ENCODE measurements at places on chromosomes 5 and 9.

DNA sequence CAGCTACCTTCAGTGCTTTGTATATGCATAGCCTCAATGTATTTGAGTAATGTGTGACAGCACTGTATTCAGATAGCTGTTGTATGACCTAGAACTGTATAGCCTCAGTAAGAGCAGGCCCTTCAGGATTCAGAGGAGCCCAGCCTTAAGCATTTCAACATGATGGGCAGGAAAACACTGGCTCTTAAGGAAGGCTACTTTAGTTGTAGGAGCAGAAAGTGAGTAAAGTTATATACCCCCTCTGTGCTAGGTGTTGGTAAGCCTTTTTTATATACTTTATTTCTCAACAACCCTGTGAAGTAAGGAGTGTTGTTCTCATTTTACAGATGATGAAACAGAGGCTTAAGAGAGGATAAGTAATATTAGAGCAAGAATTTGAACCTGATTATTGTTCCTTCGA is 1.5 kb upstream of the GPR21 start:
- no peak overlapping the region for H3K4me3 ChIP-seq
- no peak for DNase-seq
- H3K4me1 ChIP-seq: peaks cover 3% of the 10 kb centered on the region

DNA sequence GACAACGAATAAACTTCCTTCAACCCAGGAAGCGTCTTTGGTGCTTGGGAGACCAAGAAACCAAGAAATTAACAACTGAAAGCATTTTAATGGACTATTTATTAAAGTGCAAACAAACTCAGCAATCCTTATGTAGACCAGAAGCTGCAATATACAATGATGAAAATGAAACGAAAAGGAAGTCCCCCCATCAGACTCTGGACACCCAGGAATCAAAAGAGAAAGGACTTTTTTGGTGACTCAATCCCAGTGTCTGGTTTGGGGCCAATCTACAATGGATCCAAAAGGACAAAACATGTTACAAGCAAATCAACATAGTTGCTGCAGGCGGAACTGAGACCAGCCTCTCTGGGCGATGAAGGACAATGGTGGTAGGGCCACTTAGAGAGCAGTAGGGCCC is 39.5 kb downstream of the C9orf152 start:
- no peak overlapping the region for H3K4me3 ChIP-seq
- peaks cover 13% of the 10 kb centered on the region for H3K36me3 ChIP-seq
- no peak for DNase-seq
- H3K4me1 ChIP-seq: peaks cover 4% of the 10 kb centered on the region
- no peak overlapping the region for H3K27ac ChIP-seq

- H3K4me3 ChIP-seq: no peak overlapping the region
- peaks cover 36% of the 10 kb centered on the region for H3K4me1 ChIP-seq
- H3K27me3 ChIP-seq: no peaks in the 10 kb centered on the region
Observed at GRCh38 chr9:124197177-124198095, 60.3 kb upstream of the NEK6 start.

DNA sequence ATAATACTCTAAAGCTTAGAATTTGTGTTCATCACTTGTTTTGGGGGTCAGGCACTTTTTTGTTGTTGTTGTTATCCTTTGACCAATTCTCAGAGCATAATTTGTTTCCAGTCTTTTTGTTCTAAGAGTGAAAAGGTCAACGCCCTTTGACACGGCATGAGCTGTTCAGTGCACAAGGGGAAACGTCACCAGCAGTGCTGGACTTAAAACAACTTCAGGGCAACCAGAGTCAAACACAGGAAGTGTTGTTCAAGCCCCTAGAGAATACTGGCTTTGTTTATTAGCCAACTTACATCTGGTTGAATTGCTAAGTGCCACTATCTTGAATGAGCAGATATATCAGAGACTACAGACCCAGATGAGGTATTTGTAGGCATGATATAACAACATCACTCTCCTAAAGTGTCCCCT is 368.9 kb downstream of the TMEM161B start:
- no peaks in the 10 kb centered on the region for H3K27me3 ChIP-seq
- H3K36me3 ChIP-seq: no peaks in the 10 kb centered on the region
- H3K4me3 ChIP-seq: no peak overlapping the region

- no peaks in the 10 kb centered on the region for H3K4me1 ChIP-seq
- no peak overlapping the region for H3K27ac ChIP-seq
- no peak overlapping the region for H3K4me3 ChIP-seq
- H3K27me3 ChIP-seq: no peaks in the 10 kb centered on the region
Observed at GRCh38 chr9:134707031-134707680, 65.6 kb downstream of the COL5A1 start.

DNA sequence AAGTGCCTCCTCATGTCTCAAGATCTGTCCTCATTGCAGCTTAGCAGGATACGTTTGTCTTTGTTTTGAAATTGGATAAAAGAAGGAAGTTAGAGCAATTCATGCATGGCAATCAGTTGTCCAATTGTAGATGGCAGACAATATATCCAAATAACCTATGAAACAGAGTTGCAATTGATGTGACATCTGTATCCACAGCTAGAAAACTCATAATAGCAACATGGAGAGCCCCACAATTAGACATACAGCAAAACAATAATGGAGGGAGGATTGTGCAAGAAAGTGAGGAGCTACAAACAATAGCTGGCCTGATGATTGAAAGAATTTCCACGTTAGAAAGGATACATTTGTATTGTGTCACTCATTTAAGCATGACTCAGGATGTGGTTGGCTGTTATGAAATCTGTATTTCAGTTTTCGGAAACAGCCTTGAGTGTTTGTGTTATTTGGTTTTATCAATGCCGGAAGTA is 132.0 kb downstream of the FAM174A start:
- DNase-seq: no peak
- no peak overlapping the region for H3K4me3 ChIP-seq
- no peaks in the 10 kb centered on the region for H3K27me3 ChIP-seq
- no peak overlapping the region for H3K27ac ChIP-seq
- peaks cover 14% of the 10 kb centered on the region for H3K4me1 ChIP-seq

DNA sequence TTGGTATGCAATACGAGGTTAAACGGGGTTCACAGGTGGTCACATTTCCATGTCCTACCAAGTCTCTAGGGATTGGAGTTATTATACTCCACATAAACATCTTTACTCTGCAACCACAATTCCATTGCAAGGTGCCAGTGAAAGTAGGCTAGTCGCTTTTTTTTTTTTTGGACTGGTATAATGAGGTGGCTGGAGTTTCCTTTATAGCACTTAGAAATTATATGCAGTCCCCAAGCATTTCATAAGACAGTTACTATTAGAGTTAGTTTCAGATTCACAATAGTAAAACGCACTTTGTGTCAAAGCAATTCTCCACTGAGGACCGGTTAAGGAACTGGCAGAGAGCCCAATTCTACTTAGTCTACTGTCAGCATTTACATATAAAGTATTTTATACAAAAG is 1.4 kb downstream of the MEF2C start:
- no peaks in the 10 kb centered on the region for H3K36me3 ChIP-seq
- H3K4me3 ChIP-seq: no peak overlapping the region
- H3K4me1 ChIP-seq: peaks cover 20% of the 10 kb centered on the region
- no peak overlapping the region for H3K27ac ChIP-seq
- DNase-seq: no peak

- H3K4me3 ChIP-seq: no peak overlapping the region
- no peak for DNase-seq
- H3K27me3 ChIP-seq: no peaks in the 10 kb centered on the region
- H3K27ac ChIP-seq: peak overlapping the region; percentile 2
Observed at GRCh38 chr5:53575831-53576230, 15.4 kb downstream of the NDUFS4 start.

DNA sequence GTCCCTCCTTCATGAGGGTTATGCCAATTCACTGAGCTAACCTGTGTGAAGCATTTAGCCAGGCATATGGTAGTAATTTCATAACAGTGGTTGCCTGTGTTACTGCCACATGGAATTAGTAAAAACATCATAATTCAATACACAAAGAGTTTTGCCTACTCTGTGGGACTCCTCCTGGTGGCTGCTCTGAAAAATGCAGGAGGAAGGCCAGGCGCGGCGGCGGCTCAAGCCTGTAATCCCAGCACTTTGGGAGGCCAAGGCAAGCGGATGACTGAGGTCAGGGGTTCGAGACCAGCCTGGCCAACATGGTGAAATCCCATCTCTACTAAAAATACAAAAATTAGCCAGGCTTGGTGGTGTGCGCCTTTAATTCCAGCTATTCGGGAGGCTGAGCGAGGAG is 547.3 kb downstream of the CDK5RAP2 start:
- DNase-seq: no peak
- H3K27ac ChIP-seq: no peak overlapping the region
- H3K36me3 ChIP-seq: no peaks in the 10 kb centered on the region
- H3K4me1 ChIP-seq: no peaks in the 10 kb centered on the region

DNA sequence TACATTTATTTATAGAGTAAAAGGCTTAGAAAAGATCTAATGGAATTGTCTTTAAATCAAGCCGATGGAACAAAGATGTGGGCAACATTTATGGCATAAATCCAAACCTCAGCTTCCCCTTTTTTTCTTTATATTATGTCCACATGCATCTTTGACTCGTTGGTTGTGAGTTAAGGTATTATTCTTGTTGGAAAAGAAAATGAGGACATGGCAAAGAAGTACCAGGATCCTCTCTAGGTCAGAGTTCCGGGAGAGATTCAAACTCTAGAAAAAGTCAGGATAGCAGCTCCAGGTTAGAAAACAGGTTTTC is 508 bp upstream of the NME5 start:
- no peak overlapping the region for H3K4me3 ChIP-seq
- no peak for DNase-seq
- no peaks in the 10 kb centered on the region for H3K36me3 ChIP-seq
- H3K4me1 ChIP-seq: peaks cover 4% of the 10 kb centered on the region
- H3K27ac ChIP-seq: no peak overlapping the region

DNA sequence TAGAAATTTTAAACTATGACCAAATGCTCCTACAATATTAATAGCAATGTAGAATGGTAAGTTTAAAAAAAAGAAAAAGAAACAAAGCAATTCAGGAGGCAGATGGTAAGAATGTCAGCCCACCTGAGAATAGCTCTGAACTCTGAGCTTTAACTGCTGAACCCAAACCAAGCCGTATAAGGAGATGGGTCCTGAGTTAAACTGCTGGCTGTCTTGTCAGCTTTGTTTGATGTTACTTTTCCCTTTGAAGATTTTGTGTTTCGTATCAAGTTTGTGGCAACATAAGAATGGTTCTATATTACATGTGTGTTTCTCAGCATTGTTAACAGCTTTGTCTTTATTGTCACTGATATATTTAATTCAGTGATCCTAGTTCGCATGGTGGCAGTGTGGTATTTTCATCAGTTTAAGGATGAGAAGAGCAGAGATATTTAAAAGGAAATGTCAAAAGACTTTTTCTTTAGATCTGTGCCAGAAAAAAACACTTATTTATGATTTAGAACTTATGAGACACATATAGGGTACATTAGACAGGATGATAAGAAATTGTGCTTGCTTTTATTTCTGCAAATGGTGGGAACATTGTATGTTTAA is 390.1 kb downstream of the CCDC171 start:
- no peak overlapping the region for H3K27ac ChIP-seq
- H3K27me3 ChIP-seq: no peaks in the 10 kb centered on the region
- no peaks in the 10 kb centered on the region for H3K4me1 ChIP-seq
- no peaks in the 10 kb centered on the region for H3K36me3 ChIP-seq

Measured in activated T-cell treated with anti-CD3 and anti-CD28 coated beads, Interleukin-2, amount 50 U/mL, for 24 hours (primary cell).